ENCODE measurements at places on chromosomes 2 and 18.

GRCh38 chr2:211611061-211611518 lies 927.5 kb downstream of the ERBB4 start:
- no peak for DNase-seq

- DNase-seq = no peak
These were observed 74.5 kb downstream of the TPO start for GRCh38 chr2:1487758-1488157.

- no peak for DNase-seq
These were observed 12.4 kb downstream of the PTPN4 start for GRCh38 chr2:119772128-119772527.

DNA sequence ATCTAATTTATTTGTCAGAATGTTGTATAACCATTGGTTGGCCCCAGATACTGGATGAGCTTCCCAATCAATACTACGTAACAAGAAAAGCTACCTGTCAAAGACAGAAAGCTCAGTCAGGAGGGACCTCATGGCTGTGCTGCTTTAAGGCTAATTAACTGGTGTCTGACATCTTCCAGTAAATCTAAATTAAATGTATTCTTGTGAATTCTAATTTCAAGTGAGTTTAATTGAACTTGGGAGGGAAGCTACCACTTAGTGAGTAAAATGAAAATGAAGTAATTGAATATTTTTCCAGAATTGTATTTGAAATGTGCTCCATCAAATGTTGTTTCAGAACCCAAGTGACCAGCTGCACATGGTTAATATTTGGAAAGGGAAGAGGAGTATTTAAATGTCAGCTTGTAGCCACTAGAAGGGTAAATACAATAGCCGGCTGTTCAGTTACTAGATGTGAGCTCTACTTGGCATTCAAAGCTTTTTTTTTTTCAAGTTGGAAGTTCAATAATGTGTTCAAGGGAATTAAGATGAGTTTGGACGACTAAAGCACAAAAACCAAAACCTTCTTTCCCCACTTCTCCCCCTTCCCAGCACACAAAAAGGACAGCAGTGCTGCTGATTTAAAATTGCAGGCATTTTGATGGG lies 62.0 kb downstream of the GPR39 start:
- no peak for DNase-seq

DNA sequence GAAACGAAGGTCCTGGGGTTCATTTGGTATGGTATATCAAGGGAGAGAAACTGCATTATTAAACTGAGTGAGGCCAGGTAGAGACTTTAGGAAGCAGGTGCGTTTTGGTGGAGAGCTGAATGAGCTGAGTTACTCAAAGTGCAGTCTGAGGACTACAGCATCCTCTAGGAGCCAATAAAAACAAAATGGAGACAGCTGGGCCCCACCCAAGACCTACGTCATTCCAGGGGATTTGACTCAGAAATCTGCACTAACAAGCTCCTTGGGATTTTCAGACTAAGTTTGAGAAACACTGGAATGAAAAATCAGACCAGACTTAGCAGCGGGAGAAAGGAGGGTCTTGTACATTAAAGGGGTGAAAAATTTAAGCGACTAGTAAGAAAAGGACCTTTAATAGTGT lies 131.5 kb downstream of the UXS1 start:
- DNase-seq = no peak

DNA sequence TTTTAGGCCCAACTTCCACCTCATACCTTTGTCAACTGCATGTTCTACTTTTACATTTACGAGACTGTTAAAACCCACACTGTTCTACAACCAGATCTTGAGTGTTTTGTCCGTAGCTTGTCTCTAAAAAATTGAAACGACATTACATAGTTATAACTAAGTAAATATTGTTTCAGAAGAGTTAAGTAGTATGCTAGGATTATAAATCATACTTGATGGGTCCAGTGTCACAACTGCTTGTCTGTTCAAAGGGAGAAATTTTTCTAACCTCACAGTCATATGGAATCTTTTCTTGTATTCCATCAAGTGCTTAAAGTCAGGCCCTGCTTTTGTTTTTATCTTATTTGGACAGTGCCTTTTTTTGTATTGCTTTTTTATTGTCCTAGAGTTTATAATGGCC lies 4.3 kb downstream of the GMCL1 start:
- no peak for DNase-seq

- no peak for DNase-seq
These were observed 83.5 kb downstream of the ZNF236 start for GRCh38 chr18:76905821-76906220.

GRCh38 chr2:226427538-226428307 lies 371.9 kb downstream of the IRS1 start:
- DNase-seq = no peak

Measured in stimulated activated CD4-positive, alpha-beta T cell treated with anti-CD3 and anti-CD28 coated beads, Interleukin-4, amount 100 ng/mL, for 1 hour (primary cell).